Nasal cavity respiratory epithelium epithelial cell of viscerocranial mucosa (primary cell): ENCODE measurements at places on chromosomes 5 and 9. TPM values are rescaled to one million over a fixed set of nuclear protein-coding genes. Genes with fewer than 3 reads are reported as not detected.

SPRY4 gene
- 5.0 and 5.5 TPM in 2 replicates for total RNA-seq

CARTPT gene
- not detected in 2 replicates for total RNA-seq

GFM2 gene
- 57.1 and 71.3 TPM in 2 replicates for total RNA-seq

ARAP3 gene
- 3.4 and 10.3 TPM in 2 replicates for total RNA-seq

COX7C gene
- total RNA-seq, result 161 and 246 TPM in 2 replicates

ADAMTS12 gene
- total RNA-seq, result under 0.01 TPM in 1 of 2 replicates, not detected in the other

GDA gene
- total RNA-seq, result 0.14 and 3.4 TPM in 2 replicates

ANKRD55 gene
- not detected in 2 replicates for total RNA-seq

RPS14 gene
- total RNA-seq, result 1,801 and 3,444 TPM in 2 replicates

THBS4 gene
- 0.68 and 1.00 TPM in 2 replicates for total RNA-seq

SLC1A3 gene
- 13.0 and 16.9 TPM in 2 replicates for total RNA-seq

PPP1R26 gene
- total RNA-seq, result 26.7 and 30.4 TPM in 2 replicates

AQP3 gene
- 72.8 and 110 TPM in 2 replicates for total RNA-seq

PCA3 gene
- not detected in 2 replicates for total RNA-seq

SIT1 gene
- total RNA-seq, result not detected in 2 replicates

CCDC192 gene
- not detected in 2 replicates for total RNA-seq

PCDHA1 gene
- under 0.01 TPM in 1 of 2 replicates, not detected in the other for total RNA-seq

PRDM9 gene
- total RNA-seq, result under 0.01 and 0.07 TPM in 2 replicates

ACER2 gene
- 8.2 and 15.6 TPM in 2 replicates for total RNA-seq

PPP2R2B gene
- total RNA-seq, result under 0.01 and 0.21 TPM in 2 replicates

SGTB gene
- total RNA-seq, result 15.4 and 24.9 TPM in 2 replicates

PCDHA4 gene
- 0.34 and 2.3 TPM in 2 replicates for total RNA-seq

DOCK2 gene
- total RNA-seq, result 0.14 TPM in 1 of 2 replicates, not detected in the other

TTC23L gene
- total RNA-seq, result under 0.01 and 0.07 TPM in 2 replicates

PCDHGA3 gene
- under 0.01 and 0.36 TPM in 2 replicates for total RNA-seq

CCNJL gene
- 4.1 and 4.9 TPM in 2 replicates for total RNA-seq
